ENCODE measurements at places on chromosomes 1 and 21. TPM values are rescaled to one million over a fixed set of nuclear protein-coding genes. Genes with fewer than 3 reads are reported as not detected.

GRCh38 chr1:104648269-104648691, 898.6 kb downstream of the AMY1C start:
- DNase-seq = no peak

The ARHGEF16 gene
- not detected for total RNA-seq

GRCh38 chr1:5975133-5975880, 16.9 kb downstream of the NPHP4 start:
- DNase-seq = no peak

GRCh38 chr1:25456502-25456901, 25.8 kb downstream of the MACO1 start:
- no peak for DNase-seq

The AMY2B gene
- 19.7 TPM for total RNA-seq

GRCh38 chr1:165476776-165477175, 31.9 kb upstream of the RXRG start:
- DNase-seq = no peak

- DNase-seq = no peak
Measured at GRCh38 chr1:210635108-210635507, 306.4 kb downstream of the HHAT start.

The NHLH2 gene
- not detected for total RNA-seq

- DNase-seq = no peak
Measured at GRCh38 chr21:46246345-46246744, 17.8 kb upstream of the LSS start.

The ZBTB8B gene
- total RNA-seq = 0.02 TPM

- DNase-seq = no peak
Measured at GRCh38 chr21:18269856-18270255, 25.2 kb downstream of the CHODL start.

Data from activated B cell treated with CpG ODN at 0.5 μM for 24 hours (primary cell).